Activated T-cell treated with anti-CD3 and anti-CD28 coated beads for 48 hours (primary cell): ENCODE measurements at places on chromosomes 16 and 17.
A peak's percentile ranks its signal among the peaks of the same experiment; 100 is the strongest.

GRCh38 chr17:78986048-78986648 is 6.4 kb upstream of the LGALS3BP start:
- DNase-seq: no peak

DNA sequence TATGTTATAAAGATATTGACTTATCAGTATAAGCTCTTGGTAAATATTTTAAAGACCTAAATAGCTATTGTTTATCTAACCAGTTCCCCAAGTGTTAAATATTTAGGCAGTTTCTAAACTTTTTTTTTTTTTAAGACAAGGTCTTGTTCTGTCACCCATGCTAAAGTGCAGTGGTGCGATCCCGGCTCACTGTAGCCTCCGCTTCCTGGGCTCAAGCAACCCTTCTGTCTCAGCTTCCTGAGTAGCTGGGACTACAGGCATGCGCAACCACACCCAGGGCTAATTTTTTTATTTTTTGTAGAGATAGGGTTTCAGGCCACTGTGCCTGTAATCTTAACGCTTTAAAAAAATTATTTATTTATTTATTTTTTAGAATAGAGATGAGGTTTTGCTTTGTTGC is 43.5 kb downstream of the SNX29 start:
- no peak for DNase-seq

DNA sequence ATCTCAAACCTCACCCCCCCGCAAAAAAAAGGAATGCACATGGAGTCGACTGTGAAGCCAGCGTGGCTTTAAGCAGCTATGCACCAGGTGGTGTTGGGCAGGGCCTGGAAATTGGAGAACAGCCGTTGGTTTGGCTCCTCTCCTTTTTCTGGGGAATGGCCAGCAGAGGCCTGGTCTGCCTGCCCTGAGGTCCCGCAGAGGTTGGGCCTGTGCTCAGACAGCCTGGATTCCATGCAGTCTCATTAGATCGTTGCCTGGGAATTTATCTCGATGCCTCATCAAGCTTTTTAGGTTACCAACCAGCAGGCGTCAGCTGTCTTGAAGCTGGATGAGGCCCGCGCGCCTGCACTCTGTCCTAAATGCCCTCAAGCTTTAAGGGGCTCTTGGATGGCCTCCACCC is 9.8 kb downstream of the SLC12A3 start:
- no peak for DNase-seq

DNA sequence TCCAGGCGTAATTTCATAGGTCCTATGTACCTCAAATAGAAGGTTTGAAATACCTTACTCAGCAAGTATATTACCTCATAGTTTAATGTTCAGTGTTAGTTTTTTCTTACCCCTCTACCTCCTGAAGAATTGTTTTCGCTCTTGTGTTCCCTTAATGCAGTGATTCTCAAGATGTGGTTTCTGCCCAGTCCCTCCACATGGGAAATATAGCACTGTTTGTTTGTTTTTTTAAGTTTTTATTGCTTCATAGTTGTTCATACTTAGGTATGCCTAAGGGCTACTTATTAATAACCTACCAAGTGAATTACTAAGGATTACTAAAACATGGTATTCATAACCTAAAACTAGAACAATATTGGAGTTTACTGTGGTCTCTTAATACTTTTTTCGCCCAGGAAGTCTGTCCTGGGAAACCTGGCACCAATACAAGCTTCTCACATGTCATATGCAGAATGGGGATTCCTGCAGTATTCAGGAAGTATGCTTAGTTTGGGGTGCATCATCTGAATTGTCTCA is 5.0 kb downstream of the RSPRY1 start:
- no peak for DNase-seq

DNA sequence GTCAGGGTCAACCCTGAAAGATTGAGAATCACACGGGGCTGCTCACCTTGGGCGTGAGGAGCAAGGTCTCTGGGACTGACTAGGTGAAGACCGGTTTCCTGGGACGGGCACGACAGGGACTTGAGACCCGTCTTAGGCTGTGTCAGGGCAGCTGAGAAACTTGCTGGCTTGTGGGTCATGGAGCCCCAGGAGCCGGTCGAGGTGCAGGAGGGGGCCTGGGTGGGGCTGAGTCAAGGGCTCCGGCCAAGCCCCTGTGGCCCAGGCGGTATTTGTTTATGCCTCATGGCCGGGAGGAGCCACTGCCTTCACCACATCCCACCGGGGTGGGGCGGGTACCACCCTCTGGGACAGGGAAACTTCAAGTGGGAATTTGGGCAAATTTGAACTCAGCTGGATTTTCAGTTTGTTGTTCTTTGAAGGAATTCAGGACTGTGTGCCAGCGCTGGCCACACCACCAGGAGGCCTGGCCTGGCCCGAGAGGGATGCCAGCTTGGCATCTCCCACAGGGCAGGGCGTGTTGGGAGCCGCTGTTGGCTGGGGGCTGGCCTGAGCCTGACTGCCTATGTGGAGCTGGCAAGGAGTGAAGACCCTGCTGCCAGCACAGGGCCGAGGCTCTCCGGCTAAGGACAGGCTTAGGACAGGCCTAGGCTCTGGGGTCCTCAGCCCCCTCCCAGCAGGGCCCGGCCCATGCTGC is 116.1 kb downstream of the METRNL start:
- no peak for DNase-seq

- no peak for DNase-seq
Measured at GRCh38 chr17:2958706-2959222, 104.6 kb downstream of the OR1D5 start.

GRCh38 chr16:85584267-85584666 is 28.9 kb upstream of the GSE1 start:
- DNase-seq: no peak

DNA sequence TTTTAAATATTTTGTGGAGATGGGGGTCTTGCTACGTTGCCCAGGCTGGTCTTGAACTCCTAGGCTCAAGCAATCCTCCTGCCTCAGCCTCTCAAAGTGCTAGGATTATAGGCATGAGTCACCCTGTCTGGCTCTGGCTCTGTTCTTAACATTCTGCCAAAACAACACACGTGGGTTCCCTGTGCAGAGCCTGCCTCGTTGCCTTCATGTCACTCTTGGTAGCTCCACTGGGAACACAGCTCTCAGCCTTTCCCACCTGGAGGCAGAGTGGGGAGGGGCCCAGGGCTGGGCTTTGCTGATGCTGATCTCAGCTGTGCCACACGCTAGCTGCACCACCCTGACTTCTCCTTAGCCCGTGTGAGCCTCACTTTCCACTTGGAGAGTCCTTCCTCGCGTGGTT is 19.3 kb downstream of the CRISPLD2 start:
- no peak for DNase-seq

DNA sequence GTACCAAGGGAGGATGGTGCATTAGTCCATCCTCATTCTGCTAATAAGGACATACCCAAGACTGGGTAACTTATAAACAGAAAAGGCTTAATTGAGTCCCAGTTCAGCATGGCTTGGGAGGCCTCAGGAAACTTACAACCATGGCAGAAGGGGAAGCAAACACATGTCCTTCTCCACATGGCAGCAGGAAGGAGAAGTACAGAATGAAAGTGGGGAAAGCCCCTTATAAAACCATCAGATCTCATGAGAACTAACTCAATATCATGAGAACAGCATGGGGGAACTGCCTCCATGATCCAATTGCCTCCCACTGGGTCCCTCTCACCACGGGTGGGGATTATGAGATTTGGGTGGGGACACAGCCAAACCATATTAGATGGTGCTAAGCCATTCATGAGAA is 84.5 kb downstream of the SEC14L1 start:
- DNase-seq: no peak

- DNase-seq: no peak
Measured at GRCh38 chr16:73159296-73159695, 111.4 kb upstream of the ZFHX3 start.

DNA sequence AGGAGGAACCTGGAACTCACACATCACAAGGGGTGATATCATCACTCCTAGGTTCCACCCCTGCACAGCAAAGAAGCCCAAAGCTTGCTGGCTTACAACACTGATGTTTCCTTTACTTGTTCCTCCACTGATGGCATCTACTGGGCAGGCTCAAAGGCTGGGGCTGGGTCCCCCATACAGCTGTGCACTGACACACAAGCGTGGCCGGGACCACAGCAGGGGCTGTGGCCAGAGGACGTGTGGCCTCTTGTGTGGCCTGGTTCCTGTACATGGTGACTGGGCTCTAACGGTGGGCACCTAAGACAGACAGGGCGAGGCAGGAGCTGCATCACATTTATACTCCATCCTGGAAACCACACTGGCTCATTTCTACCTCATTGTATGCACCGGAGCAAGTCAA is 264.4 kb upstream of the FOXF1 start:
- DNase-seq: no peak

DNA sequence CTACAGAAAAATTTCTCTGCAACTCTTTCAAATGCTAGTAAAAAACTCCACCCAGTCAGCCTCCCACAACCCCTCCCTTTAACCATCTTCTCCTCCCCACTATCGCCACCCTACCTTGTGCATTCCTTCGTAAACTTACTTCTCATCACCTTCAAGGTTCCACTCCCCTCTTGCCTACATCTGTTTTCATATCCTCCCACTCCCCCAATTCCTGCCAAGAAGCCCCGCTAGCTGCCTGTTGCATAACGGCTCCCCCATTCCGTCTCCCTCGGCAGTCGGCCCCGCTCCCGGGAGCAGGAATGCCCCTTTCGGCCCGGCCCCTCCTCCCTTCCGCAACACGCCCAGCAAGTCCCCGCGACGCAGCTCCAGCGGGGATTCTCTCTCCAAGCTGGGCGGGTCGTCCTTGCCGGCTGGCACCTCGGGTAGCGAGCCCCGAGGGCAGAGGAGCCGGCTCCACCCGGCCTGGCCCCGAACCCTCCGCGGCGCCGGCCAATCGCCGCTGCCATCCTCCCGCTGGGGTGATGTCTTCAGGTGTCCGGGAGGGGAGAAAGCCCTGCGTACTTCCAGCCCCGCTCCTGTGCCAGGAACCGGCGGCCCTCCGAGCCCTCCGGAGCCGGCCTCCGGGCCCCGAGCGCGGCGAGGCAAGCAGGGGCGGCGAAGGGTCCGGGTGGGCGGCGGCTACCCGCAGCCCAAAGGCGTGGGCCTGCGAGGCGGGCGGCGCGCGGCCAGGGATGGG is 1.5 kb downstream of the PHLPP2 start:
- DNase-seq: peak; percentile 58

DNA sequence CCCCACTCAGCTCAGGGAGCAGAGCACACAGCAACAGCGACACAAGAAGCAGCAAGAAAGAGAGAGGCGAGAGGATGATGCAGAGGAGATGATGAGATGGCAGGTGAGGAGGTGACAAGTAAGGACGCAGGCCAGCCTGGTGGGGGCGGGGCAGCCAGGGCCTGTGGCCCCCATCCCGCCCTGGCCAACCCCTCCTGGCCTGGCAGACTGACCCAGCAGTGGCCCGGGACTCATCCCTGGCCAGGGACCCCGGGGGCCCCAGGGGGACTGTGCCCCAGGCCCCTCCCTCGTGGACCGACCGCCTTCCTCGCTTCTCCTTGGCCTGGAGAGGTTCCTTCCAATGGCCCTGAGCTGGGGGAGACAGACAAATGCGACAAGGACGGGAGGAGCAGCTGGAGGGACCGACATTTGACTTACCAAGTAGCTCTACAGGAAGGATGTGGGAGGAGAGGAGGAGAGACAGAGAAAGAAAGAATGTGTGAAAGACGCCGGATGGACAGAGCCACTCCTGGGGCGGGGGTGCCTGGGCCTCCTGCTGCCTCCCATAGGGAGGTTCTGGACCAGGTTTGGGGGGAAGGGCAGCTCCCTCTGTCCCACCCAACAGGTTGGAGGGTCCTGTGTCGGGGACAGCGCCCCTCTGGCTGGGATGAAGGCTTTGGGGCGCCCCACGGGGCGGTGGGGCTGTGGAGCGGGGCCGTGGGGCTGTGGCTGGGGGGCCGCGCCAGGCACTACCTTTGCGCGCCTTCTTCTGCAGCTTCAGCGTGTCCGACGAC is 6.8 kb downstream of the MTSS2 start:
- no peak for DNase-seq

DNA sequence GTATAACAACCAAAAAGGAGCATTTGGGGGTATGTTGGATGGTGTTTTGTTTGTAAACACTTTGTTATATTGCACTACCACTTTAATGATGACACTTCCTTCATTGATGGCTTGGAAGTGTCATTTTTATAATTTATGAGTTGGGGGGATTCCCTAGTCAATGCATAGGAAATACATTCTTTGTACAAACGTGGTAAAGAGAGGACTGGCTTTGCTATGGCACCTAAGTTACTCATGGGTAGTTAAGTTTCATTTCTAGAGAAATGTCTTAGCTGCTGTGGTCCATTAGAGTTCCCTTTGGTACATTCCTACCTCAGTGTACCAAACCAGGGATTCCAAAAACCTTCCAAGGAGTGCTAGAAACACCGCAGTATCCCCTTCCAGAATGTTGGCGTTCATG is 63.7 kb upstream of the CMIP start:
- DNase-seq: no peak

DNA sequence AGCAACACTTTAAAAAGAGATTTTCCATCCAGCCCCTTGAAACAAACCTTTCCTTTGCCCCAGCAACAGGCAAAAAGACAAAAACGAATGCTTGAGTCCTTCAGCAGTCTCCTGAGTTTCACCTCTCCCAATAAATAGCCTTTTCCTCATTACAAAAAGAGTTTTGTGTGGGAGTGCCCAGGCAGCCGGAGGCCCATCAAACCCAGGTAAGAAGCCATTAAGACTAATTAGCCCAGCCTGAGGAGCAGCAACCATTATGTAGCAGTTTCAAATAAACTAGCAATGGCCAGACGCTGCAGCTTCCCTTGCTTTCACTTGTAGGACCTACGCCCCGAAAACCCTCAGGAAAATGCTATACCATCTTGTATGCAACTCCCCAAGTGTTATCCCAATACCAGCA is 15.6 kb downstream of the GAS7 start:
- no peak for DNase-seq

DNA sequence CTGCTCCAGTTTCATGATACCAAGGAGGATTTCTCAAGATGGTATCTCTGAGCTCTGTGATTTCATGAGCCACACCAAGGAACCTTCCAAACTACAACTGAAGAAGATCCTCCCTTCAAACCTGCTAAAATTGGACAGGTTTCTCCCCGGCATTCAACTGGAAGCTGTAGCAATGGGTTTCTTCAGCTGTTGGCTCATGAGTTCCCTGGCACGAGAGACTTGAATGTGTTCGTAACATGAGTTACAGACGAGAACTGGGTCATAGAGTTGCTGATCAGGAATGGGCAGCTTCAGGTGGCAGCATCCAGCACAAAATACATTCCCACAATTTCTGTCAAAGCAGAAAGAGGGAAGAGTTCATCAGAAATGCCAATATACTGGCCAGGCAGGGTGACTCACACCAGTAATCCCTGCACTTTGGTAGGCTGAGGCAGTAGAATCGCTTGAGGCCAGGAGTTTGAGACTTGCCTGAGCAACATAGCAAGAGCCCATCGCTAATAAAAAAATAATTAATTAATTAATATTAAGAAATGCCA is 3.4 kb upstream of the HSF5 start:
- DNase-seq: no peak

DNA sequence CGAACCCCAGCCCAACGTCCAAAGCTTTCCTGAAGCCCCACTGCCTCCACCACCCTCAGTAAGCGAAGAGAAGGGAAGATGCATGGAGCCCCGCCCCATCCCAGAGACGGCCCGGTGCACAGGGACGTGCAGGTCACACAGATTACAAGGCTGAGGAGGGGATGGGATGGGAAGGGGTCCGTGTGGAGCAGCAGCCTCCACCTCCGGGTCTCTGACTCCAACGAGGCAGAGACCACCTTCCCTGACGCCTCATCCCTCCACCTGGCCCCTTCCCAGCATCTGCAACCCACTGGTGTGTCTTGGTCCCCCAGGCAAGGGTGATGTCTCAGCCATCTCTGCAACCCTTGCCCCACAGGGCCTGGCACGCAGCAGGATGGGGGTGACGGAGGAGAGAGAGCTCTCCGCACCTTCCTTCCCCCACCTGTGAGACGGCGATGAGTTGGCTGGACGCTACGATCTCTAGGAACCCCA is 58.5 kb downstream of the TBC1D16 start:
- no peak for DNase-seq

- no peak for DNase-seq
Measured at GRCh38 chr17:74087002-74087585, 116.4 kb upstream of the RPL38 start.
